Cardiac muscle cell (in vitro differentiated cells and primary cell): ENCODE measurements at places on chromosomes 4 and X. TPM values are rescaled to one million over a fixed set of nuclear protein-coding genes. Genes with fewer than 3 reads are reported as not detected.
A peak's percentile ranks its signal among the peaks of the same experiment; 100 is the strongest.

The RPGR gene
- total RNA-seq = 6.3 and 7.6 TPM in 2 replicates

- H3K36me3 ChIP-seq = no peaks in the 10 kb centered on the region
- no peaks in the 10 kb centered on the region for H3K4me1 ChIP-seq
- H3K27ac ChIP-seq = no peak overlapping the region
- no peaks in the 10 kb centered on the region for H3K27me3 ChIP-seq
- no peak for DNase-seq
- no peak overlapping the region for H3K4me3 ChIP-seq
Measured at GRCh38 chr4:103354006-103354405, 155.9 kb upstream of the CENPE start.

The ADH4 gene
- not detected in 2 replicates for total RNA-seq

DNA sequence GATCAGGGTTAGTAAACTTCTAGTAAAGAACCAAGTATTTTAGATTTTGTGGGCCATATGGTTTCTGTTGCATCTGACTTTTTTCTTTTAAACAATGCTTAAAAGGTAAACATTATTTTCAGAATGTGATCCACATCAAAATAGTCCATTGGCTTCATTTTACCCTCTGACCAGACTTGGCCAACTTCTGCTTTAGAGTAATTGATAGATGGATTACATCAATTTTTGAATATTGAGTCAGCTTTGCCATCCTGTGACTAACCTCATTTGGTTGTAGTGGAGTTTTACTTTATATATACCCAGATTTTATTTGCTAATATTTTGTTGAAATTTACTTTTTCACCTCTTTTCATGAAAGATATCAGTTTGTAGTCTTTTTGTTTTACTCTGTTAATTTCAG is 559.8 kb downstream of the TLL1 start:
- H3K36me3 ChIP-seq = no peaks in the 10 kb centered on the region
- DNase-seq = no peak
- no peak overlapping the region for H3K4me3 ChIP-seq
- no peak overlapping the region for H3K27ac ChIP-seq

DNA sequence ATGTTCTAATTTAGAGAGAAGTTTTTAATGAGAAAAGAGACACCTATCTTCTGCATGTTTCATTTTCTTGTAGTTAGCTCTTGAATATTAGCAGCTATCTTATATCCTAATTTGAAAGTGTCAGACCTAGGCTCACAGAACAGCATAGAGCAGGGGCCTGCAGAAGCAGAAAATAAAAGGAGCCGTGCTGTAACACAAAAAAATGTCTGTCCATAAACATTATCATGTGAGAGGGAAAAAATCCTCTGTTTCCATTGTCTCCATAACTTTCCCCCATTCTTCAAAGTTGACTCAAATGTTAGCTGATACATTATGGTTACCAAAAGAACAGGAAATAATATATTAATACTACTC is 329.2 kb upstream of the EPHA5 start:
- H3K4me1 ChIP-seq = no peaks in the 10 kb centered on the region
- no peaks in the 10 kb centered on the region for H3K36me3 ChIP-seq
- DNase-seq = no peak
- H3K4me3 ChIP-seq = peak overlapping the region; percentile 9

DNA sequence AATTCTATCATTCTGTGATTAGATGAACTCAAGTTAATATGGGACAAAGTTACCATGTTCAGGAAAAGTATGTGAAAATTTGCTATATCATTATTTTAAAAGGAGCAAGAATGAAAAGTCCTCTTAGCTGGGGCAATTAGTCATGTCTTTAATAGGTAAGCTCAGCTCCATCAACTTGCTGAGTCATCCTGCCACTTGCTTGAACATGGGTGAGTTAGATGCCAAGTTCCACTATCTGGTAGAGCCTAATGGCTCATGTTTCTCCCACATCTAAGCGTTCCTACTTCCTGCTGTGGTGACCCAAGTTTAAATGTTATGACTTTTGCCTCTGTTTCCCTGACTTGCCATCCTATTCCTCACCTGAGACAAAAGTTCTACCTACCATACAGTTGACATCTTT is 276.8 kb downstream of the ZNF674 start:
- no peaks in the 10 kb centered on the region for H3K36me3 ChIP-seq
- H3K4me3 ChIP-seq = no peak overlapping the region
- H3K27ac ChIP-seq = no peak overlapping the region
- H3K4me1 ChIP-seq = no peaks in the 10 kb centered on the region
- no peaks in the 10 kb centered on the region for H3K27me3 ChIP-seq
- no peak for DNase-seq

- H3K4me3 ChIP-seq = peak overlapping the region; percentile 66
- H3K27me3 ChIP-seq = peaks cover 10% of the 10 kb centered on the region
- peaks cover 13% of the 10 kb centered on the region for H3K4me1 ChIP-seq
- no peak for DNase-seq
- peak overlapping the region; percentile 93 for H3K27ac ChIP-seq
- no peaks in the 10 kb centered on the region for H3K36me3 ChIP-seq
Measured at GRCh38 chr4:105472871-105473323, 965 bp downstream of the PPA2 start.

The SMIM10L2A gene
- 10.7 and 17.2 TPM in 2 replicates for total RNA-seq

DNA sequence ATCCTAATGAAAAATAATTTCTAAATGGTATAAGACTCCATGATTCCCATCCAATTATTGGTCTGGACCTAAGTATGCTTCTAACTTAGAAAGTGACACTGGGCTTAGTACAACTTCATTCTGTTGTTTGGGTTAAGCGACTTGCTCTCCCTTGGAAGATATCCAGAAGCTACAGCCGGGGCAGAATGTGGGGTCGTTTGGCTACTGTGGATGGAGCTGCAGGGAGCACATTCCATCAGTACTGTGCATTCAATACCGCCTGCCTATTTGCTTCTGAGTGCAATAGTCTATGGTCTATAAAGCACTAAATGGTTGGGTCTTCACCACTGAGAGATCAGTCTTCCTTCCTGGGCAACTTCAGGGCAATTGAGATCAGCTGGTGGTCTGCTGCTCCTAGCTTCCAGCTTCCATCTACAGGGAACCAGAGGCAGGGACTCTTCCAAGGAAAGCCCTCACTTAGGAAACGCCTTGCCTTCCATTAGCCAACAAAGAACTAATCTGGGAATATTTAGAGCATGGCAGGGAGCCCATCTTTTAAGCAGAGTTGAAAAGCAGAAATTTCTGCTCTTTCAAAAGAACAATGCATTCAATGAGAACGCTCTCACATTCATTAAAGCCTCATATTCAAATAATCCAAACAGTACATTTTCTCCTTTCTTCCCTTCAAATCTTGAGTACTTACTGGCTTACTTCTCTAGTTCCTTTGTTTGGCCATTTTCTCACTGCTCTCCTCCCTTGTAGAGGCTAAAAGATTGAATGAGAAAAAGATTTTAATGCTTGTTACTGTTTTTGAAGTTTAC is 1049.9 kb upstream of the TENM3 start:
- no peaks in the 10 kb centered on the region for H3K36me3 ChIP-seq
- no peaks in the 10 kb centered on the region for H3K27me3 ChIP-seq
- no peak overlapping the region for H3K4me3 ChIP-seq
- no peak overlapping the region for H3K27ac ChIP-seq
- DNase-seq = no peak
- H3K4me1 ChIP-seq = no peaks in the 10 kb centered on the region

DNA sequence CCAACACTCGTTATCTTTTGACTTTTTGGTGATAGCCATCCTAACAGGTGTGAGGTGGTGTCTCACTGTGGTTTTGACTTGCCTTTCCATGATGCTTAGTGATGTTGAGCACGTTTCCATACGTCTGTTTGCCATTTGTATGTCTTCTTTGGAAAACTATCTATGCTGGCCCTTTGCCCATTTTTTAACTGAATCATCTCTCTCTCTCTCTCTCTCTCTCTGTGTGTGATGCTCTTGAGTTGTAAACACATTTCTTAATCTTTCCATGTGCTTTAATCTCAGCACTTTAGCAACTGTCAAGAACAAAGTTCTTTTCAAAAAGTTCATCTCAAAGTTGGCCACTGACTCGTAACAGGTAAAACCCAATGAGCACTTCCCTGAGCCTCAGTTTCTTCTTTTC is 10.5 kb downstream of the SORBS2 start:
- H3K36me3 ChIP-seq = no peaks in the 10 kb centered on the region
- DNase-seq = no peak
- no peak overlapping the region for H3K27ac ChIP-seq
- no peaks in the 10 kb centered on the region for H3K27me3 ChIP-seq

GRCh38 chr4:114924311-114924710 is 189.1 kb downstream of the NDST4 start:
- no peaks in the 10 kb centered on the region for H3K4me1 ChIP-seq
- H3K27me3 ChIP-seq = no peaks in the 10 kb centered on the region
- DNase-seq = no peak
- no peak overlapping the region for H3K27ac ChIP-seq
- no peak overlapping the region for H3K4me3 ChIP-seq

GRCh38 chr4:40931238-40931637 is 181.5 kb downstream of the NSUN7 start:
- H3K36me3 ChIP-seq = no peaks in the 10 kb centered on the region
- H3K27me3 ChIP-seq = no peaks in the 10 kb centered on the region
- no peak for DNase-seq
- no peak overlapping the region for H3K4me3 ChIP-seq
- no peaks in the 10 kb centered on the region for H3K4me1 ChIP-seq

The TCEAL6 gene
- not detected in 2 replicates for total RNA-seq

GRCh38 chrX:130082244-130083106 is 27.8 kb downstream of the ELF4 start:
- no peak overlapping the region for H3K27ac ChIP-seq
- H3K36me3 ChIP-seq = no peaks in the 10 kb centered on the region
- no peaks in the 10 kb centered on the region for H3K4me1 ChIP-seq
- no peak overlapping the region for H3K4me3 ChIP-seq
- no peak for DNase-seq
- H3K27me3 ChIP-seq = no peaks in the 10 kb centered on the region

- no peaks in the 10 kb centered on the region for H3K27me3 ChIP-seq
- H3K36me3 ChIP-seq = no peaks in the 10 kb centered on the region
- no peak overlapping the region for H3K4me3 ChIP-seq
- peaks cover 12% of the 10 kb centered on the region for H3K4me1 ChIP-seq
- H3K27ac ChIP-seq = no peak overlapping the region
Measured at GRCh38 chr4:162700815-162701361, 465.8 kb downstream of the NAF1 start.

- H3K27ac ChIP-seq = no peak overlapping the region
- peaks cover 39% of the 10 kb centered on the region for H3K36me3 ChIP-seq
- no peaks in the 10 kb centered on the region for H3K27me3 ChIP-seq
- H3K4me3 ChIP-seq = no peak overlapping the region
Measured at GRCh38 chr4:147638365-147638764, 21.2 kb downstream of the TMEM184C start.

DNA sequence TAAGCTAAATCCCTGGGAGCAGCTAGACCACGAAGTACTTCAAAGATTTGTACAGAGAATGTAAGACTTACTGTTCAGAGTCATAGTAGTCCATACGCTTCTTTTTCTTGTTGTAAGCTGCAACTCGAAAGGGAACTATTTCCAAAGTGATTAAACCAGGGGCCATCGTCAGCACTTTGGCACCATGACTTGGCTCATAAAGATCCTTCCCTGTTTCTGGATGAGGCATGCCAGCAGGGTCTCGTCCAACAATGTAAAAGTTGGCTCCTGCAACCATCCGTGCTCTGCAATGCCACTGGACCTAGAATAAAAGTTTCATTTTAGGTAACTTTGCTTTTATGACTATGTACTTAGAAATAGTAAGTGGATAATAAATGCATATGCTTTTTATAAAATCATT is 88.5 kb downstream of the PAPSS1 start:
- H3K4me1 ChIP-seq = no peaks in the 10 kb centered on the region
- no peaks in the 10 kb centered on the region for H3K36me3 ChIP-seq
- no peak overlapping the region for H3K4me3 ChIP-seq

GRCh38 chr4:33722254-33722653 is 2522.1 kb downstream of the ARAP2 start:
- H3K36me3 ChIP-seq = no peaks in the 10 kb centered on the region
- H3K27ac ChIP-seq = no peak overlapping the region
- no peak overlapping the region for H3K4me3 ChIP-seq
- H3K27me3 ChIP-seq = no peaks in the 10 kb centered on the region

The TLR3 gene
- 0.21 TPM in 1 of 2 replicates, not detected in the other for total RNA-seq

- no peaks in the 10 kb centered on the region for H3K4me1 ChIP-seq
- no peaks in the 10 kb centered on the region for H3K27me3 ChIP-seq
- peak; percentile 17 for DNase-seq
- H3K27ac ChIP-seq = no peak overlapping the region
- H3K36me3 ChIP-seq = peaks cover 30% of the 10 kb centered on the region
Measured at GRCh38 chr4:17497890-17498523, 13.9 kb downstream of the QDPR start.

GRCh38 chrX:116961872-116962582 is 499.3 kb upstream of the CT83 start:
- no peak overlapping the region for H3K27ac ChIP-seq
- no peak overlapping the region for H3K4me3 ChIP-seq
- H3K36me3 ChIP-seq = no peaks in the 10 kb centered on the region
- no peaks in the 10 kb centered on the region for H3K27me3 ChIP-seq
- peak; percentile 8 for DNase-seq

DNA sequence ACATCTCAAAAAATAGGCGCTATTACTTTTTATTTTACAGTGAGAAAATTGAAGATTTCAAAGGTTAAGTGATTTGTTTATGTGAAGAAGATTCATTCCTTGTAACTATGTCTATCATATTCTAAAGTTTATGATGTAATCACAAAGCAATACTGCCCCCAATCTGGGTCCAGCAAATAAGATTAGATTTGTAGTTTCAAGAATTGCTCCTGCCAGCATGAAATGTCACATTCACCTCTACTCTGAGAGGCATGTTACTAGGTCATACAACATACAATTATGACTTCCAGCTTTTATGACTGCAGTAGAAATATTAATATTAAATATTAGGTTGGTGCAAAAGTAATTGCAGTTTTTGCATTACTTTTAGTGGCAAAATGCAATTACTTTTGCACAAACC is 976.2 kb downstream of the FSTL5 start:
- DNase-seq = no peak
- no peaks in the 10 kb centered on the region for H3K36me3 ChIP-seq
- no peak overlapping the region for H3K4me3 ChIP-seq
- H3K4me1 ChIP-seq = no peaks in the 10 kb centered on the region

The SEPTIN6 gene
- total RNA-seq = 69.3 and 78.7 TPM in 2 replicates

DNA sequence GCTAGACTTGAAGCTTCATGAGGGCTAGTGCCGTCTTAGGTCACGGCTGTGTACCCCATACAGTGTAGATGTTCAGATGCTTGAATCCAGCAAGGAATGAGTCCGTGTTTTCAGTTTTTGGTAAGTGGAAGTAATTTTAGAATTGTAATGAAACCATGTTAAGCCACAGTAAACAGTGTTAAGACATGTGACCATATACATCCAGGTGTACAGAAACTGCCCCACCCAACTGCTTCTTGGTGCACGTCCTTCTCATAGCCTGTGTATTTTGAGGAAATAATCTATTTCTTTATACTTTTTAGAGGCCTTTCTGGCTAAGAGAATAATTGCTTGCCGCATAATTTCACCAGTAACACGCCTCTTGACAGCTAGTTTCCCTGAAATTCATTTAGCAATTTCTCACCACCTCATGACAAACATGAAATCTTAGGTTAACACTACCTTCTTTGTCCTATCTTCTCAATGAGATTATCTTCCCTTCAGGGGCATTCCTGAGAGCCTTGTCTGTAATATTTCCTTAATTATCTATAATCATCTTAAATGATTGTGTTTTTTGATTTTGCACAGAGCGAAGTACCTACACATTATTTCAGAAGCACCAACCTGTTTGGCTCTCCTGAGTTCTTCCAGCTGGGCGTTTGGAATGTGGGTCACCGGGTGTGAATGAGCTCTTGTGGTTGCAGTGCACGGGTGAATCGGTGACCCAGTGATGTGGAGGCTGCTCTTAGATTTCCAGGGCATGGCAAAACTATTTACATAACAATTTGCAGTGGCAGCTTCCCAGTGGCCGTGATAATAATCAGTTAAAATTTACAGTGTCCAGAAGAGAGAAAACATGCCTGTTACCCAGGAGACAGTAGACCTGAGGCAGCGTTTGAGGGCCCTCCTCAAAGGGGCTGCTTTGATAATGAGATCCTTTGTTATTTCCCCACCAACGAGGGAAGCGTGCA is 50.2 kb upstream of the TADA2B start:
- H3K27ac ChIP-seq = no peak overlapping the region
- no peak overlapping the region for H3K4me3 ChIP-seq
- peaks cover 11% of the 10 kb centered on the region for H3K36me3 ChIP-seq
- DNase-seq = no peak
- H3K4me1 ChIP-seq = peaks cover 7% of the 10 kb centered on the region
